ENCODE measurements at places on chromosomes 2 and 18.

GRCh38 chr18:27843783-27844777 is 332.9 kb downstream of the CDH2 start:
- DNase-seq, result peak; percentile 52

DNA sequence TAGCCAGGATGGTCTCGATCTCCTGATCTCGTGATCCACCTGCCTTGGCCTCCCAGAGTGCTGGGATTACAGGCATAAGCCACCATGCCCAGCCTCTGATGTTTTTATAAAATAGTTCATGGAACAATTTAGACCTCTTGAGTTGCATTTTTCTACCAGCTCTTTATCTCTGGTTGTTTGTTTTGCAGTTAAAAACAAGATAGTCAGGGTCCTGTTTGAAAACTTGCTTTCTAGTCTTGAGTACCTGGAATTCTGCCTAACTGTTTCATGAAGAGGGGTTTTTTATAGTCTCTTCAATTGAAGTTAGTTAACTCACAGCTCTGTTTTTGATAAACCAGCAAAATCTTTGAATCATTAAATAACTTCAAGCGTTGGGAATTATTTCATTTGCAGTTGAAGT is 244.8 kb downstream of the PARD3B start:
- no peak for DNase-seq

- no peak for DNase-seq
Observed at GRCh38 chr18:60739212-60739611, 366.6 kb upstream of the MC4R start.

DNA sequence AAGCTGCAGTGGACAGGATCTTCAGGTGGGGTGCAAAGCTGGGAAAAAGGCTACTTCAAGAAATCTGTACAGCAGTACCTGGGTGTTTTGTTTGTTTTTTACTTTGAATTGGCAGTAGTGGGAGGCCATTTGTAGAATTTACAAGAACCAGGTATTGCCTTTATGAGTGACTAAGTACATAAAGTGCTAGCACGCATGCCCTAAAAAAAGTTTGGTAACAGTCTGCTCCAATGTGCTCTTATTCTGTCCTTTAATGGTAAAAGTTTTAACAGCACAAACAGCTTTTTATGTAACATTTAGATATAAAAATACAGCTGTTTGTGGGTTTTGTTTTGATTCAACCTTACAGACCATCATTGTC is 17.2 kb downstream of the REV1 start:
- DNase-seq, result no peak

GRCh38 chr18:46334868-46335281 is 230.7 kb downstream of the HAUS1 start:
- DNase-seq, result no peak

DNA sequence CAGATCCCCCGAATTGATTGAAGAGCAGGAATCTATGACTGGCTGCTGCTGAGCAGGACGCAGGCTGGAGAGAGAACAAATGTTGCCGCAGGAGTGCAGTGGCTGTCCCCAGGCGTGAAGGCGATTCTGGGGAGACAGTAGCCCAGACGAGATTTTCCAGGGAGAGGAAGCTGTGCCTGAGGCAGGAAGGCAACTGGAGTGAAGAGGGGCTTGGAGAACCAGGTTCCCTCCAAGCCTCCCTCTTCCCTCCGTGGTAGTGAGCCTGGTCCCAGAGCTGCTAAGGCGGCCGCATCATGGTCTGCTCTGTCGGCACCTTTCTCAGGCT is 1.3 kb upstream of the NPPC start:
- DNase-seq, result no peak

- no peak for DNase-seq
Observed at GRCh38 chr2:11617984-11618707, 51.8 kb downstream of the NTSR2 start.

DNA sequence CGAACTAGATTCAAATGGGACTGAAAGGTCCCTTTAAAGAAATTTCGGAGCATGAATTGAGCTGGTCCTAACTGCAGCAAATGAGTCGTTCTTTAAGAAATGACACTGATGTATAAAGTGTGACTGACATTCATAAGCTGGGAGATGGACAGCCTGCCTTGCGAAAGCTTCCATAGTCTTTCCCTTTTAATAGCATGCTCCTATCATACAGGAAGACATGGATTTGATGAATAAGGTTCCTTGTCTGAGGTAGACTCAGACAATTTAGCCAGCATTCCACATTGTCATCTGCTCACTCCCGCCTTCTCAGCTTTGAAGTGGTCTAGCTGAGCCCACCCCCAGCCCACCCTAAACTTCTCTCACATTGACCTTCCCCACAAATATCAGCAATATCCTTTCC is 264.9 kb downstream of the TSN start:
- no peak for DNase-seq

- DNase-seq, result peak; percentile 91
Observed at GRCh38 chr2:88067598-88067997, at the start of gene SMYD1. SMYD1 (plus strand) TSS chr2:88067825; CDS start chr2:88067865, 40 bp downstream.

DNA sequence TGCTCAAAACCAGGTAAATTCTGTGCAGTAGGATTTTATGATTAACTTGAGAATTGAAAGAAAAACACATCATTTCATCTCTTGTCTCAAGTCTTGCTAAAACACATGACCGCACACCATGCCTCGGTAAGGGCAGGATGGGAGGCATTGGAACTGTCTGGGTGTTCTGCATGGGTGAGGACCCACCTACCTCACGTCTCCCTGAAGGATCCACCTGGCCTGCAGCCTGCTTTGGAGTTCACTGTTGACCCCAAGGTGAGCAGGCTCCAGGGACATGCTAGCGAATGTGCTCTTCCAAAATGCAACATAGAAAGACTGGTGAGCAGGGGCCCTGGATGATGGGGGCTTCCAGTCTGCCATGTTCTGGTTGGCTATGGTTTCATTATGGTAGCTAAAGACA is 131.5 kb downstream of the NCK2 start:
- DNase-seq, result no peak

DNA sequence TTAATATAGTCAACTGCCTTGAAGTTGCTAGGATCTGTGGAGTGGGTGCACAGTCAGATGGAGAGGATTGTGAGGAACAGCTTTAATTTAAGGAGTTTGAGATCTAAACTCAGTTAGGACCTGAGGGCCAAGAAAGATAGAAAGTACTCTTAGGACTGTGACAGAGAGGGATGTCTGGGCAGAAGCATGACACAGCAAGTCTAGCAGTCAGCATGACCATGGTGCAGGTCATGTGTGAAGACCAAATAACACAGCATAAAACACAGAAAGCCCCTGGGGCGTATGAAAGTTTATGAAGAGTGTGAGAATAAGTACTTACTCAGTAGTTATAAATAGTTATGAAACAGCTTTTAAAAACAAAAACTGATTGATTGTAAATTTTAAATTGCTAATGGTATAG is 107.2 kb downstream of the GALNT1 start:
- no peak for DNase-seq

DNA sequence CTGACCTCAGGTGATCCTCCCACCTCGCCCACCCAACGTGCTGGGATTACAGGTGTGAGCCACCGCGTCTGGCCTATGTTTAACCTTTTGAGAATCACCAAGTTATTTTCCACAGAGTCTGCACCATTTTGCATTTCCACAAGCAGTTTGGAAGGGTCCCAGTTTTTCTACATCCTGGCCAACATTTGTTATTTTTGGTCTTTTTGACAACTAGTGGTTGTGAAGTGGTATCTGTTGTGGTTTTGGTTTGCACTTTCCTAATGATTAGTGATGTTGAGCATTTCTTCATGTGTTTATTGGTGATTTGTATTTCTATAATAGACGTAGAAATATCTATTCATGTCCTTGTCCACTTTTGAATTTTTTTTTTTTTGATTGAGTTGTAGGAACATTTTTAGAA is 67.9 kb downstream of the BIRC6 start:
- peak; percentile 24 for DNase-seq

- DNase-seq, result peak; percentile 46
Observed at GRCh38 chr2:215695861-215696260, 260.0 kb upstream of the FN1 start.

- no peak for DNase-seq
Observed at GRCh38 chr2:137764646-137765045, 199.6 kb upstream of the HNMT start.

- DNase-seq, result no peak
Observed at GRCh38 chr18:35950628-35950982, 21.9 kb upstream of the RMP24 start.

DNA sequence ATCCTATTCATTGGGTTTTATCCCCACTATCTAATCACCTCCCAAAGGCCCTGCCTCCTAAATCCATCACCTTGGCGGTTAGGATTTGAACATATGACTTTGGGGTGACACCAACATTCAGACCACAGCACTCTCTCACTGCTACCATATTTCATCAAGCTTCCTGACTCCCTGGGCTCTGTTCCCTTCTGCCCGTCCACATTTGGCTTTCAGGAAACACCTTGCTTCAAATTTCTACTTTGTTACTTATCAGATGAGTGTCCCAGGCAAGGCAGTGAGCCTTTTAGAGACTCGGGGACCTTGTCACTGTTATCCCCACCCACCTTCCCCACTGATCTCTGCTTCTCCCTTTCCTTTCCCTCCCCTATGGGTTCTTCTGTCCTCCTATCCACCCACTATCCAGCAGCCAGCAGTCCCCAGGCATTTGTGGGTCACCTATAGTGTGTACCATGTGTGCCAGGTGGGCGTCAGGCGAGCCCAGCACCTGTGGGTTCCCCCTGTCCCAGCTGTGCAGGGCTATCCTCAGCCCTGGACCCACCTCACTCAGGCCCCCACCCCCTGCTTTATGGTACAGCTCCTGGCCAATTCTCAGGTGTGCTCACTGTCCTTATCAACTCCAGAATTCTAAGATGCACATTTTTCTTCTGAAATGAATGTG is 230.9 kb downstream of the LOXHD1 start:
- DNase-seq, result no peak

- DNase-seq, result no peak
Observed at GRCh38 chr2:2362181-2362580, 31.1 kb upstream of the MYT1L start.

DNA sequence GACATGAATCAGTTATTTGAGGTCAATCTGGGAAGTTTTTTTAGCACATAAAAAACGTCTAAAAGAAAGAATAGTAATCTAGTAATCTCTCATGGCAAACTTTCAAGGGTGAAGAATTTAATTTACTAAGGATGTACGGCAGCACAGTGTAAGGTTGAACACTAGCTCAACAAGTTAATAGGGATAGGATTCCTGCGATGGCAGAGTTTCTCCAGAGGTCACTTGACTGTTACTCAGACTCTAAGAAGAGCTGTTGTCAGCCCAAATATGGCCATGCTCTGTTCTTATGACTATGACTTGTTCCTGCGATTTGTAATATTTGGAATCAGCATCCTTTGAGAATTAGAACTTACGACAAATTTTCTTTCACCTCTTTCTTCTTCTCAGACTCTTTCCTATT is 553.3 kb upstream of the TNP1 start:
- peak; percentile 49 for DNase-seq

DNA sequence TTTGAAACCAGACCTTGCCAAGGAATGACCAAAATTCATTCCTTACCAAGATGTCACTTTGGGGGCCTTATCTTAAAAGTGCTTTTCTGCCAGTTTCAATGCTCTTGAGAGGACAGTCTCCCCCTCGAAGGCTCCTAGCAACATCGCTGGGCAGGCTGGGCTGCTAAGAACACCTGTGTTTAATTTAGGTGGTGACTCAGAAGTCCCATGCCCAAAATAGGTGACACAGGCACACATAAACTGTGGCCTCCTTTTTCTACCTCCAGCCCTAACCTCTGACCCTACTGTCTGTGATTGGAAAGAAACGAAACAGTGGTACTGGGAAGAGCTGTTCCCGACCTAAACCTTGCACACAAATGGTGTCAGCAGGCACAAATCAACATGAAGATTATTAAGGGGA is 28.7 kb upstream of the ROCK2 start:
- DNase-seq, result peak; percentile 47

DNA sequence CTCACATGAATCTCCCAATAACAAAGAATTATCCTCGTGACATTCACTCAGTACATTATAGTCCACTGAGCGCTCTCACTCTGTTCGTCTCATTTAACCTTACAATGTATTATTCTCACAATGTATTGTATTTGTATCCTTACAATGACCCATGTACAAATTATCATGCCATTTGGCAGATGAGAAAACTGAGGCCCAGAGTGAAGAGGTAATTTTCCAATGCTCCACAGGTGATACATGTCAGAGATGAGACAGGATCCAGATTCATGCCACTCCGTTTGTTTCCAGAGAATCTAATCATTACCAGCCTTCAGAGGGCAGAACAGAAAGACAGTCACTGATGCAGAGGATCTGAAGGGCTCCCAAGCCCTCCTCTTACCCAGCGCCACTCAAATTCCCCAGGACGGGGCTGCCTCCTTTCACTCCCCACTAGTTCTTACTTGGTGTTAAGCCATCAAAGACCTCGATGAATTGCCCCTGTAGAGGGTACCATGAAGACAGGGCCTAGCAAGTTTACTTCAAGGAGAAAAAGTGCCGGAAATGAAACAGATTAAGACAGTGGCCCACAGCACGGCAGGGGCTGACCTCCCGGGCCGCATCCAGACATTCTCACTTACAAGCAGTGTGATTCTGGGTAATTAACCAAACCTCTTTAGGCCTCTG is 98.4 kb upstream of the MBOAT2 start:
- no peak for DNase-seq

- peak; percentile 11 for DNase-seq
Observed at GRCh38 chr2:153871231-153872221, at the start of gene GALNT13. GALNT13 (plus strand) TSS chr2:153871922.

DNA sequence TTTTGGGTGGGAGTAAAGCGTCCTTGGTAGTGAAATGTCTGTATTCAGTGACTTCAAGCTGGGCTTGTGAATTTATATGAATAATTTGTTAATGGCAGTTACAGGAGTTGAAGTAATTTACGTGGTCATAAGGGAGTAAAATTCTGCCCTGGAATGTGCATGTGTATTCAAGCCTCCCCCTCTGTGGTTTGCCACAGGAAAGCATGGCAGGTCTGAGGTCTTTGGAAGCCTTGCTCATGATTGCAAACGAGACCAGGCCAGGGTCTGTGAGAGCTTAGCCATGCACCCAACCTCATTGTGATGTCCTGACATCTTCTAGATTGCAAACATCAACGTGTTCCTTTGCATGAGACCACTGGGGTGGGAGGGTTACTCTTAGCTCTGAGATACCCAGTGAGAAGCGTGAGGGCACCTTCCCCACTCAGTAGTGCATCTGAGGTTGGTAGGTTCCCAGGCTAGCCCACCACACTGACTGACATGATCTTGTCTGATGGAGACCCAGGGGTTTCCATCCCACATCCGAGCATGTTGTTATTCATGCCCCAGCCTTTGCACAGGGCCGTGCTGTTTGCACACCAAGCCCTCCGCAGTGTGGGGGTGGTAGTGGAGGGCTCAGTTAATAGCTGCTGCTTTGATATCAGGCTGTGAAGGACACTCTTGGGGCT is 216.5 kb downstream of the KLHL29 start:
- DNase-seq, result peak; percentile 65

DNA sequence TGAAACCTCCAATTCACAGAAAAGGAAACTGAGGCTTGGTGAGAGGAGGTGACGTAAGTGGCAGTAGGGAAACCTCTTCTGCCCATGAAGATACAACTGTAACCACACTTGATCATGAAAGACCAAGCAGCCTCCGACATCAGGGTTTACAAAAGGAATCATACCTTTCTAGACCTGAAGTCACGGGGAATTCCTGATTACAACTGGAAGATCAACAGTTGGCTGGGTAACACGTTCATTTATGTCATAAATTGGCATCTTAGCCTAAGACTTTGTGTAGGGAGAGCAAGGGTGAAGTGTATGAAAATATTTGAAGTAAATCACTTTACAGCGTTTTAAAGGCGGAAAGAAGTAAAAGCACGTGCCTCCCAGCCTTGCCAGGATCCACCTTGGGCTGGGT is 922 bp downstream of the HS1BP3 start:
- DNase-seq, result no peak

GRCh38 chr2:200219309-200220113 is 87.0 kb upstream of the SPATS2L start:
- no peak for DNase-seq

GRCh38 chr2:241617431-241618154 is 19.4 kb downstream of the THAP4 start:
- DNase-seq, result no peak
